ENCODE measurements at places on chromosomes 1 and 21.

- no peak for DNase-seq
Measured at GRCh38 chr1:85494904-85495266, 29.9 kb upstream of the DDAH1 start.

DNA sequence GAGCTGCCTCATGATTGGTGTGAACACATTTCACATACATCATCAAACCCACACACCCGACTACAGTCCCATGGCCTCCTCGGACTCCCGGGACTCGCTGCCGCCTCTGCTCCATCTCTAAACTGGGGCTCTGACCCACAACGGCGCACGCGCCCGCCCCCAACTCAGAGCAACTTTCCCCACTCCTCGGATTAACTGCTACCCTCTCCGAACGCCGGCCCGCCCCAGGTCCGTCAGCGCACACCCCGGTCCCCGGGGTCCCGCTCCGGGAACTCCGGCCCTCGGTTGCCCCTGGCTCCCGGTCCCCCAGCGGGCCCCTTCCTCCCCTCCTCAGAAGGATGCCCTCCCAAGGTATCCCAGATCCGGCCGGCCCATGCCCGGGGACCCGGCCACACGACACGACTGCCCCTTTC, 740 bp downstream of the DSTYK start:
- no peak for DNase-seq

DNA sequence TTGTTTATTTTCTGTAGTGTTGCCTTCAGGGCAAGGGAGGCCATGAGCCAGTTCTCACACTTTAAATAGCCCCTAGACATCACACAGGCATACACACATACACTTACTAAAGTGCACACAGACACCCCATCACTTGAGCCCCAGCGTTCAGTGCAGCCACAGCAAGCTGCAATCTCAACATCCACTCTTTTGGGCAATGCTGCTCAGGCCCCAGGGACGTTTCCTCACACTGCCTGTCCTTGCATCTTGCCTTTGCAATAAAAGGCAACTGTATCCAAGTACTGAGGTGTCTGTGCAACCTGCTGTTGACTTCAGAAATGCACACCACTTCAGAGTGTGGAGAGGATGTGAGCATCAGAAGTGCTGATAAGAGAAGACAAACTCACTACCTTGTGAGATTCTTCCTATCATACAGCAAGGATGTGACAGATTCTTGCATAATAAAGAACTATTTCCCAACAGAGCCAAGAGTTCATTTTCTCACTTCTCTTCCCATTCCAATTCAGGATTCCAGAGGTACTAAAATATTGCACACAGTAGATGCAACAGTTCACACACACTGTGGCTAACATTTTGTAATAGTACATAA, 36.2 kb downstream of the IRF2BP2 start:
- DNase-seq, result no peak

- DNase-seq, result no peak
Measured at GRCh38 chr1:42379794-42380585, 602 bp upstream of the RIMKLA start.

DNA sequence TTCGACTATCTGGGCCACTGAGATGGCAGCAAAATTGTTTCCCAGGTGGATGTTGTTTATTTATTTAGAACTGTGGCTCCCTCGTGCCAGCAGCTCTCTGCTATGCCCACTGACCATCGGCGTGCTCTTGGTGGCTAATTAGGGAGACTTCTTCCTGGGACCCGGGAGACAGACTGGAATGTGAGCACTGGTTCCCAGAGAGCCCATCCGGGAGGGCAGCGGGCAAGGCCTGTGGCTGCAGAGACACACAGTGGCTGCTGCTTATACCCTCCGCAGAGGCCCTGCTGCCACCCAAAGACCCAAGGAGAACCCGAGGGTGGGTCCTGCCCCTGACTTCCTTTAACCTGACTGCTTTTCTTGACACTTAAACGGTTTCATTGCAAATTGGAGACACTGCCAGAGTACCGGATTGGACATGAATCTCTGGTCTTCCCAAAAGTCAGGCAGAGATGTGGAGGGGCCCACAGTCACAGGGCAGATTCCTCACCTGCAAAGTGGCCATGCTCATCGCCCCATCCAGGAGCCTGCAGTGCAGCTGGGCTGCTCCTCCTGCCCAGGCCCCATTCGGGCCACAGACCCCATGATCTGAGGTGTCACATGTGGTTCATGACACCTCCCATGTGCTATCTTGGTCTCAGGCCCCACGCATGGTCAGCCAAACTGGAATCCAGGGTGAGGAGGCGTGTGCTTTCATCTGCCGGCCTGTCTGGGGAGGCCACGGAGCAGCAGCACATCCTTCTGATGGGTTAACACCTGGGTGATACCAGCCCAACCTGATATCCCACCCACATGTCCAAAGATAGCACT, 5.7 kb upstream of the MATN1 start:
- no peak for DNase-seq

Data from HS-27A (cell line).